ELF-1 (cell line): ENCODE measurements at places on chromosomes 6 and 20.

DNA sequence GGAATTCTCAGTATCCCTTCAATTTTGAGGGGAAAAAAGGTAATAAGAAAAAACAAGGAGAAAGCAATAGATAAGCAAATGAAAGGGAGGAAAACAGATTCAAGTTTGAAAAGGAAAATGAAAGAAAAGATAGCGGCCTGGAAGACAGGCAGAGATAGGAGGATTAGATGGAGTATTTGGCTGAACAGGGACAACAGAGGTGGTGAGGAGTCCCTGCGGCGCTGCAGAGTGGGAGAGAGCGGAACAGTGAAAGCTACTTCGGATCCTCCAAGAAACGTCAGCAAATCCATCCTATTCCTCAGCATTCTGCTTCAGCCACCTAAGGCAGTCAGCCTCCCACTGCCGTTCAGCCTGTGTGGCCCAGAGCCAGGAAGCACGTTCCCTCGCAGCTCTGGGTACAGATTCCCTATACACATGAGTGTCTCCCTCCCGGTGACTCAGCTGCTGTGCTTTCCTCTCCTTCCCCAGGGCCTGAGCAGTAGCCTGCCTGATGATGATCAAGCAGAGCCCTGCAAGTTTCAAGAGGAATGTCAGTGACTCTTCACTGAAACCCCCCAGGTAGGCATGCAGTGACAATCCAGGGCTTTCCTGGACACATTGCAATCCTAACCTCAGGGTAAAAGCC, 43.4 kb upstream of the CDYL start:
- peak; percentile 93 for DNase-seq

GRCh38 chr20:53940907-53941545, 129.4 kb downstream of the BCAS1 start:
- peak; percentile 49 for DNase-seq

- no peak for DNase-seq
Observed at GRCh38 chr6:99295276-99295675, 54.2 kb downstream of the FAXC start.

- no peak for DNase-seq
Observed at GRCh38 chr6:130969791-130970491, 93.1 kb downstream of the EPB41L2 start.

DNA sequence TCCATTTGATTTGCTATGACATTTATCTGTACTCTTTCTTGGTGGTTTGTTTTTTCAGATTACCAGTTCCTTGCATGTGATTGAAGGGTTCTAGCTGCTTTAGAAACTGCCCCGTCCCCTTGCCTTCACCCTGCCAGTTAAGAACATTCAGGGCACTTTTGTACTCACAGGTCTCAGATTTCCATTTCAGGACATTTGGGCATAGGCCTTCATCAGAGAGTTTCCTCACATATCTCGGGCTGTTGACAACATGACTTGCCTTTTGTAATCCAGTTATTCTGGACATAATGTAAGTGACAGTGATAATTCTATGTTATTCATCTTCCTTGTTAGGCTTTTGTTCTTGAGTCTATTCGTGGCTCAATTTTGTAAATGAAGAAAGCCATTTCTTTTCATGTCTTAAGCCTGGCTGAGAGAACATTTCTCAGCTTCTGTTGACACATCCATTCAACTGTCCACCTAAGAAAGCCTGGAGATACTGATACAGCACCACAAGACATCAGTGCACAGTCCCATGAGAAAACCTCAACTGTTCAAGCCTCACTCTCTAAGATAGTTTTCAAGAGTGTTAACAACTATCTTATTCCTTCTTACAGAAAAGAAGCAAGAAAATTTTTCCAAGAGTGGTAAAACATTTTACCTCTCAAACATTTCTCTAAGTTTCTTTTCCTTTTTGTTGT, 209.3 kb upstream of the SGK1 start:
- no peak for DNase-seq
